ENCODE measurements at places on chromosomes 6 and 20. TPM values are rescaled to one million over a fixed set of nuclear protein-coding genes. Genes with fewer than 3 reads are reported as not detected.
A peak's percentile ranks its signal among the peaks of the same experiment; 100 is the strongest.

DNA sequence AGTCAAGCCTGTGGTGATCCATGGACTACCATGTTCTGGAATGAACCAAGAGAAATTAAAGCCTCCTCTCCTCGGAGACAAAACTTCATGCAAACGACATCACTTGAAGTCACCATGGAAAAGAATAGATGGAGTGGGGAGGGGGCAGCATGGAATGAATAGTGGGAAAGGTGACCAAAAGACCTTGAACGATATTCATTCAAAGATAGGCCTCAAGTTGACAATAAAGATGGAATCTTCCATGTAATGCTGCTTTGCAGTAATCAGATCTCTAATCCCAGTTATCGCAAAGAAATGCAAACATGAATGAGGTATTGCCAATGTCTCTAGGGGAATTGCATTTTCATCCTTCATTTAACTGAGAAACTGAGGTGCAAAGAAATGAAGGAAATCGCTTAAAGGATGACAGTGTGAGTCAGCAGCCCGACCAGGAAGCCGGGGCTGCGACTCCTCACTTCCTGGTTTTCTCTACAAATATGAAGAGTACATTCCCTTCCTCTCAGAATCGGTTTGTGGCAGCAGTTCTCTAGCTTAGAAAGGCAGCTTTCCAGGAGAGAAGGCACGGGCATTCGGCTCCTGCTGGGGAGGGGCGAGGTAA lies 65.6 kb upstream of the RREB1 start:
- no peak for DNase-seq

- no peak for DNase-seq
Measured at GRCh38 chr20:42155586-42155985, 537.4 kb upstream of the CHD6 start.

XPO5 gene
- 11.7 TPM for total RNA-seq

DNA sequence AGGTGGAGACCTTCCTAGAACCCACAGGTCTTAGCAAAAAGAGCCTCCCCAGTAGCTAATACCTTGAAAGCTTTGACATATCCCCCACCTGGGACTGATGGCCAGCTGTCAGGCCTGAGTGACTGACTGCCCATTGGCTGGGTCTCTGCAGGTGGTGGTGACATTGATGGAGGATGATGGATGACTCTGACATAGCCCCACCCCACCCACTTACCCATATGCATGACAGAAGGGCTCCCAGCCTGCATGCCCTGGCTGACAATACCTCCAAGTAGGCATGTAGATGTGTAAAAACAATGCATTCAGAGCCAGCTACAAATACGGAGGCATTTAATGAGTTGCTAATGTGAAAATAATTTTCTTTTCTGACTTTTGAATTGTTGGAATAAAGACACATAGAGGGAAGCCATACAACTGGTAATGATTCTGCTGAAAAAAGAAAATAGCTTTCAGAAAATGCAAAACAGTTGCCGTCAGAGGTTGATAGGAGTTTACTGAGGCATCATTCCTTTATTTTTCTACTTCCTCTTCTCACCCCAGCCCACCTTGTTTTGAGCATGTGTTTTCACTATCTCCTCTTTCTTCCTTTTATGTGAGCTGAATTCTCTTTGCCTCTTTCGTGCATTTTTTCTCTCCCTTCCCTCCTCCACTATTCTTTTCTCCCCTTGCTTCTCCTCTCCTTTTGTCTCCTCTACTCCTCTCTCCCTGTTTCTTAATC lies 70.6 kb downstream of the OLIG3 start:
- DNase-seq: no peak

- peak; percentile 81 for DNase-seq
Measured at GRCh38 chr6:37038292-37039198, 33.1 kb downstream of the FGD2 start.

- no peak for DNase-seq
Measured at GRCh38 chr6:50995036-50995435, 176.4 kb downstream of the TFAP2B start.

DNA sequence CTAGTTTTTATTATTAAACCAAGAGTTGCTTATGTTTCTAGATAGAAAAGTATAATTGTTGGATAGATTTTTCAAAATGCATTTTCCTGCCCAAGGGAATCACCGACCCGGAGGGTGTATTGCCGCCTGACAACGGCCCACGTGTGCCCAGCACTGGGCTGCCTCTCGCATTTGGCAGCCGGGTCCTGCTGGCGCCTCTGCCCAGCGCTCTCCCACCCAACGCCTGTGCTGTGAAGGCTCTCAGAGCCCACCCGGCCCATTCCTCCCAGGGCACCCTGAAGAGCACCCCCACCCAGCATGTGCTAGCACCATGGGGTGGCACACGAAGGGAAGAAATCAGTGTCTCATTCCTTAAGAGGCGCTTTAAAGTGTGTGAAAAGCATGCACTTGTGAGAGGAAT lies 88.3 kb upstream of the AFDN start:
- no peak for DNase-seq

GRCh38 chr6:138001750-138002349 lies 105.4 kb downstream of the PERP start:
- no peak for DNase-seq

NHLRC1 gene
- 1.2 TPM for total RNA-seq

DNA sequence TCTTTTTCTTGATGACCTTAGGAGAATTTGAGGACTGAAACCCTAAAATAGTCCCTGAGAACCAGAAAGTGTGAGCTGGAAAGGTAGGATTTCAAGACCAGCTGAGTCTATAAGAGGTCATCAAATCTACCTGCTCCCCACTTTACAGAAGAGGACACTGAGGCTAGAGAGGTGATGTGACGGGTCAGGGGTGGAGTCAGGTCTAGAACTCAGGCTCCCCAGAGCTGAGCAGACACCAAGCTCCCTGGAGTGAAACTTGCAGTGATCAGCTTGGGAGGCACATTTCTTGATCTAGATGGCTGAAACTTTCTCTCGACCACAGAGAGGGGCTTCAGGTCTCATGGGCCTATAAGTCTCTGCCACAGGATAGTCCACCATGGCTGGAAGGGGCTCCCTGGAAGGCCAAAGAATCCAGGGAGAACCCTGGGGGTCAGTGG lies 55.1 kb downstream of the HNF4A start:
- DNase-seq: no peak

GRCh38 chr20:13610184-13610583 lies 28.5 kb downstream of the TASP1 start:
- DNase-seq: no peak
